ENCODE measurements at places on chromosomes 4 and X.

DNA sequence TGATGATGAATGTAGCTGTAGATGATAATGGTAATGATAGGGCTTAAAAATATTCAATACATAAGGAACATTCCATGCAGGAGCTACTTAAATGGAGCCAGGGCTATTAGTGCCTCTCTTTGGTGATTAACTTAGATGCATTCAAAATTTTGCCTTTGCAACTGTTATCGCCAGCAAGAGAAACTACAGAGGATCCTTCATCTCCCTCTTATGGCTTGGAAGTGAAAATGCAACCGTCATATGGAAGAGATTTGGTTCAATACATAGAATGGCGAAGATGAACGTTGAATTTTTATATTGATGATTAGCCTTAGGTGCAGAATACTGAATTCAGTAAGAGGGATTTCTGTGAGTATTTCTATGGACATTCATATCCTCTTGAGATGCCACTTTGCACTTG lies 134.5 kb upstream of the NLGN4X start:
- no peak for DNase-seq

GRCh38 chr4:138216272-138216867 lies 25.8 kb downstream of the SLC7A11 start:
- DNase-seq, result no peak

DNA sequence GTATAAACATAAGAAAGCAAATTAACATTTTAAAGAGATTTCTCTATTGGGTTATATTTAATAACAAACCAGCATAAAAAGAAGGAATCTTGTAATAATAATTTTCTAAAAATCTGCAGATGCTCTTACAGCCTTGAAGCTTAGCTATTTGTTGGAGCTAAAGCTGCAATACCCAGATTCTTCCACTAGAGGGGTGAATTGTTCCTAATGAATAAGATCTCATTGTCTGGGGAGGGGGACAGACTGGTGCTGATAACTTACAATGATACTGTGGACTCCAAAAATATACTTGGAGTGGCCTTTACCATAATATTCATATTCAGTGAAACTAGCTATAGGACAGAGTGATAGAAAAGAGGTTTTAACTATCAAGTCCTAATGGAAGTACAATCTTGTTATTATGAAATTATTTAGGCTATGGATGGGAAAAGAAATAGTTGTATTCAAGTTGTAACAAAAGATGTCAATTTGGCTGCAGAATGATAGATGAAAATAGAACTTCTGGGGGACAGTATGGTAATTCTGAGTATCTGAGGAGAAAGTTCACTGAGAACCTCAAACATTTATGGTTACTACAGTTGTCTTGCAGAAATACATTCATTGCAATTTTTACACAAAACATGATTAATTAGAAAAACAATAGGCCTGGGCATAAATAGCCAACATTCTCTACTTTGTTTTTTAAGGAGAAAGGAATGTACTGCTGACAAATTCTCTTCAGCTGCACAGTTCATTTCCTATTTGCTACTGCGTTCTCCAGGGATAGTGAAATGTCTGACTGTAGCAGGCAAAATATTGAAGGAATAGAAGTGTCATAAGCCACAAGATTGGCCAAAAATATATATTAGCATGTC lies 443.3 kb downstream of the GBA3 start:
- DNase-seq, result no peak

DNA sequence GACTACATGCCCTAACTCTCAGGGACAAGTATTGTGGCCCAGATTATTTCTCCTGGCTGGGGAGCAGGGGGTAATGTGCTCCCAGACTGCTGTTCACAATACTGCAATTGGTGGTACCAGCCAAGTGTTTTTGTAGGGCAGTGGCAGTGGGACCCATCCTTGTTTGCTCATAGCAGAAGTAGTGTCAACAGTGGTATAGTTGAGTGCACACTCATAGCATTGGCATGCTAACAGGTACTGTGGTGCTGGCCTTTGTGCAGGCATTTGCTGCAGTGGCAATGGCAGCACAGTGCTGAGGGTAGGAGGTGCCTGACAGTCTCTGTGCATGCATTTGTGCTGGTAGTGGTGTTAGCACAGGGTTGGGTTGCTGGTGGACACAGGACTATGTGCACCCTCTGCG lies 995.0 kb downstream of the SH3BGRL start:
- DNase-seq, result no peak

DNA sequence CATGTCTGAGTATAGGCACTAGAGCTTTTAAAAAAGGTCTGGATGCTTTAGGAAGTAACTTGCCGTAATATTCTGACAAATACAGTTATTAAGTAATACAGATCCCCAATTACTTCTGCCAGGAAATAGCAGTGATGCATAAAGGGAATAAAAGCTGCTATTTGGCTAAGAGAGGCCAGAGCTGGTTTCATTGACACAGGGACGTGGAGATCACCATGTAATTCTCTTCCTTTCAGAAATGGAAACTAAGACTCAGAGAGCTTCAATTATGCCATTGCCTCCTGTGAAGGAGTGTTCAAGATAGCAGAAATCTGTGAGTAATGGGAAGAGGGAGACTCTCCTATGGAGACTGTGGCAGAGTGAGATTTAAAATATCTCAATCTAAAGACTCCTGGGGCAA lies 238.1 kb downstream of the SLITRK2 start:
- DNase-seq, result no peak

DNA sequence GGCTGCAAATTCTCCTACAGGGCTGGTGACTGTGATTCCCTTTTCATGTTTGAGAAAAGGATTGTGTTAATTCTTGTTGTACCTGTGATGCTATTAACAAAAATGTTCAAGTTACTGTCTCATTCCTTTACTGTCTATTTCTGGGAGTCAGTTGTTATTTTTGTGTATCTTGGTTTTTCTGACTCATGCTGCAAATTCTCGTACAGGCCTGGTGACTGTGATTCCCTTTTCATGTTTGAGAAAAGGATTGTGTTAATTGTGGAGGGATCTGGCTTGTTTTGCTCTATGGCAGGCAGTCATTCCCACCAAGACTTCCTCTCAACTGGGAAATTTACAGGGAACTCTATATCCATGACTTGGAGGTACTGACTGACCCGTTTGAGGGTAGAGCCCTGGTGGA lies 693.4 kb upstream of the INTU start:
- DNase-seq, result no peak

All from substantia nigra (tissue), 51 donors.